ENCODE measurements at places on chromosomes 7 and 10.

DNA sequence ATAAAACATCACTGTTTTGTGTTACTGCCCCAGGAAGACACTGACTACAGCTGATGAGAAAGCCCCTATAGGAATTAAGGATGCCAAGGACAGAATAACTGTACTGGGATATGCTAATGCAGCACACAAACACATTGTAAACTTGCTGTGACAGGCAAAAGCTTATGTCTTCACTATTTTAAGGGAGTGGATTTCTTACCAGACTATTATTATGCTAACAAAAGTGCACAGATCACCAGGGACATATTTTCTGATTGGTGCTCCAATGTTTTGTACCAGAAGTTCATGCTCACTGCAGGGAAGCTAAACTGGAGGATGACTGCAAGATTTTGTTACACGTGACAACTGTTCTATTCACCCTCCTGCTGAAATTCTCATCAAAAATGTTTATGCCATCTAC, 48.1 kb upstream of the PTPN12 start:
- DNase-seq: no peak

- DNase-seq: peak; percentile 14
Observed at GRCh38 chr7:25894902-25895791, 256.9 kb upstream of the NFE2L3 start.

- no peak for DNase-seq
Observed at GRCh38 chr7:19552576-19552975, 156.3 kb downstream of the POLR1F start.

DNA sequence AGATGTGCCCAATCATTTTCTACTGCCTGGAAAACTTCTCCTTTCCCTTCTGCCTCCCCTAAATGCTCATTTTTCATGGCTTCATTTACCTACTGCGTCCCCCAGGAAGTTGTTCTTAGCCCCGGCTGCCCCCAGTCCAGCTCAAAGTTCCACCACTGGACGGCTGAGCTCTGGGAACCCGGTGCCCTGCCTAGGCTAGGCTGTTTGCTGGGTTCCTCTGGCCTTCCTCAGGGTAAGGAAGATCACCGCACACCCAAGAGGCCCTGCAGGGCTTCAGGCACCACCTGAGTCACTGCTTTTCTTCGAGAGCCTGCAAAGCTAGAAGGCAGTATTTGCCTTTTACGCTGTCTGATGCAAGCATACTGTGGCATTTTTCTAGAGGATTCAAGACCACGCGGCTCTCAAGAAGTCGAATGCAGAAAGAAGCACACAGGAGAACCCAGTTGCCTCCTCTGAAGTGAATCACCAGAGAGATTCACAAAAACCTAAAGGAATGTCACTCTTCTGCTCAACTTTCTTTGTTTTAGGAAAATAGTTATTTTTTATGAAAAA, 46.7 kb upstream of the ZMIZ1 start:
- no peak for DNase-seq

DNA sequence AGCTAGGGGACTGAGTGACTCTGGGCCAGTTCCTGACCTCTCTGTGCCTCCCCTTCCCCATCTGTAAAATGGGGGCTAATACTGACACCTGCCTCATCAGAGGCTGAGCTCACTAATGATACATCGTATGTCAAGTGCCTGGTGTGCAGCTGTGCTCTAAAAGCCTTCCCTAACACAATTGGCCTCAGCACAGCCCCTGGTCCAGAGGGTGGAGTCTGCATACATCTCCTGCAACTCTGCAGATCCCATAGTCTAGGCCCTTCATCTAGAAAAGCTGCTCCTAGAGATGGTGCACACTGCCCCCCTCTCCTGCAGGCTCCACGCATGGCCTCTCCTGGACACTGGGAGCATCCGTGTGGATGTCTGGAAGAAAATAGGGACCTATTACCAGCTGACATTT, 255.0 kb downstream of the RPS24 start:
- no peak for DNase-seq

DNA sequence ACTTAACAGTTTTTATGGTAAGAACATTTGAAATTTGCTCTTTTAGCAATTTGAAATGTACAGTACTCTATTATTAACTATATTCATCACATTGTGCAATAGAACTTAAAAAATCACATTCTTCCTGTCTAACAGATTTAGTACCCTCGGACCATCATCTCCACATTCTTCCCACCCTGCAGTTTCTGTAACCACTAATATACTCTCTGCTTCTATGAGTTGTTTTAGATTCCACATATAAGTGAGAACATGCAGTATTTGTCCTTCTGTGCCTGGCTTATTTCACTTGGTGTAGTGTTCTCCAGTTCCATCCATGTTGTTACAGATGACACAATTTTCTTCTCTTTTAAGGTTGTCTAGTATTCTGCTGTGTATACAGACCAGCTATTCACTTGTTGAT, 88.9 kb upstream of the SEC61G start:
- DNase-seq: no peak

DNA sequence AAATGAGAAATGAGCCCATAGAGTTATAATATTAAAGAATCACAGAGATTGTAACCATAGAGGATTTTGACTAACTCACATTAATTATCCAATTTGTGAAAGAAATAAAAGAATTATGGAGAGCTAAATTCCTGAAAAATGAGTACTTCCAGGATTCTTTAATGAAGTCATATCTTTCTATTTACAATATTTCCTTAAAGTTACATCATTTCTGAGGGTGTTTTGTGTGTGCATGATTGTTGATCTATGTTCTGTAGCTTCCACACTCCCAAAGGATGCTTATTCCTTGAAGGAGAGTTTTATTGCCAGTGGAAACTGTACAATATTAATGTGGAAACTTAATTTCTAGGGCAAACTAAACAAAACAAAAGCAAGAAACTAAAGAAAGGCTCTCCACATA, 299.6 kb downstream of the MDFIC start:
- no peak for DNase-seq
